RWPE1 (cell line): ENCODE measurements at places on chromosomes 2 and 18.

DNA sequence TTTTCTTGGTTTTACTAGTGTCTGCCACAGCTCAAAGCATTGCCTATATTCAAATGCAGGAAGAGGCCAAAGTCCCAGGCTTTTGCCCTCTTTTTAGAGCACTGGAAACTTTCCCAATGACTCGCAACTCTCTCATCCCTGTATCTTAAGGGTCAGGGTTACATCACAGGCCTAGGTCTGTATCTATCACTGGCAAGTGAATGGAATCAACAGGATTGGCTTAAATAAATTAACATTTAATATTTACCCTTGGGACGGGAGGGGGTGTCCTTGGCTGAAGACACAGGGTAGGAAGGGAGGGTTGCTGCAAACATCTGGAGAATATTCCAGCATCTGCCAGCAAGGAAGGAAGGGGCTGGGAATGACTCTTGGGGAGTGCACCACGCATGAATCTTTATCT lies 242.6 kb downstream of the SLC4A3 start:
- peak; percentile 17 for DNase-seq

- DNase-seq = no peak
Observed at GRCh38 chr2:26652361-26653041, 11.3 kb upstream of the CIB4 start.

DNA sequence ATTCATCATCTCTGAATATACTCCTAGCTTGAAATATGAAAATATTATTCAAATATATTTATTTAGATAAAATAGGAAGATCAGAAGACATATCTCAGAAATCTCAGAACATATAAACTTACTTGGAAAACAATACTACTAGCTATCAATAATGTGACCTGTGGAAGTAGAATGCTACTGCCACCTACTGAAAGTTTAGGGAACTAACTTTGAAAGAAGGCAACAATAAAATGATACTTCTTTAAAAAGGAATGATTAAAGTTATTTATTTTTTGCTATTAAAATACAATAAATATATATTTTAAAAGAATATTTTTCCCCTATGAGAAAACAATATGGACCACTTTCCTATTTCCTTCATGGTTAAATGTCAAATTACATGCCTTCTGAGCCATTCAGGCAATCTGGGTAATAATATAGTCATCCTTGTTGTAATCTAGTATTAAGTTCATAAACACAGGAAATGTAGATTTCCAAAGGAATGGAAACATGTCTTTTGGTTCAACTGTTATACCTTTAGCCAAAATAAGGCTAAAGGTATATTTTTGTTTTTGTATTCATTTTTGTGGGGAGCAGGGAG lies 26.0 kb downstream of the ACADL start:
- peak; percentile 35 for DNase-seq

DNA sequence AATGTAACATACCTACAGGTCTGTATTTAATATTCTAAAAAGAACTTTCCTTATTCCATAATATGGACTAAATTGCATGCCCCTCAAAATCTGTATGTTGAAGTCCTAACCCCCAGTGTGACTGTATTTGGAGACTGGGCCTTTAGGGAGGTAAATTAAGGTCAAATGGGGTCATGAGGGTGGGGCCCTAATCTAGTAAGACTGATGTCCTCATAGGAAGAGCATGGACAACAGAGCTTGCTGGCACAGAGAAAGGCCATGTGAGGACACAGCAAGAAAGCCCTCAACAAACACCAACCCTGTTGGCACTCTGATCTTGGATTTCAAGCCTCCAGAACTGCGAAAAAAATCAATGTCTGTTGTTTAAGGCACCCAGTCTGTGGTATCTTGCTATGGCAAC lies 18.6 kb downstream of the SF3B1 start:
- DNase-seq = no peak

GRCh38 chr2:222102575-222103349 lies 196.0 kb downstream of the PAX3 start:
- no peak for DNase-seq

DNA sequence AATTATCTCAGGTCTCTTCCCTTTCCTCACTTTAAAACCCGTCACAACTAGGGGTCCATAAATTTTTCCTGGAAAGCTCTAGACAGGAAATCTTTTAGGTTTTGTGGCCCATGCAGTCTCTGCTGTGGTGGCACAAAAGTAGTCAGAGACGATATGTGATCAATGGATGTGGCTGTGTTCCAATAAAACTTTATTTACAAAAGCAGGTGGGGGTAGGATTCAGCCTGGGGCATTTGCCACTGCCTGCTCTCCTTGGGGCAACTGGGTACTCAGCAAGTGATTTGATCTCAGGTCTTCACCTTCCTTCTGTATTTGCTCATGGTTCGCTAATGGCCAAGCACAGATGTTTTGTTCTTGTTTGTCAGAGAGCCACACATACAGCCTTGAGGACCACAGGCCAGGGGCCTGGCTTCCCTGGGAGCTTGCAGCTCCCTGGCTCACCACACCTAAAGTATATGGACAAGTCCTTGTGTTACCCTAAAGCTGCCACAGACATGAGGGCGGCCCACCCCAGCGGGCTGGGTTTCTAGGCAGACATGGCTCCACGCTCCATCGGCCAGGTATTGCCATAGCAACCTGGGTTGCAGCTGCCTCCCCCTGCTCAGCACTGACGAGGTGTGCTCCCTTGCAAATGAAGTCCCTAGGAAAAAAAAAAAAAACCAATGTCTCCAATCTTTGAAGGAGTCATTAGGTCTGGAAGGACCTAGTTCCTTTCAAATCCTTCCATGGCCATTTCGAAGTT lies 89.7 kb upstream of the YWHAQ start:
- no peak for DNase-seq

DNA sequence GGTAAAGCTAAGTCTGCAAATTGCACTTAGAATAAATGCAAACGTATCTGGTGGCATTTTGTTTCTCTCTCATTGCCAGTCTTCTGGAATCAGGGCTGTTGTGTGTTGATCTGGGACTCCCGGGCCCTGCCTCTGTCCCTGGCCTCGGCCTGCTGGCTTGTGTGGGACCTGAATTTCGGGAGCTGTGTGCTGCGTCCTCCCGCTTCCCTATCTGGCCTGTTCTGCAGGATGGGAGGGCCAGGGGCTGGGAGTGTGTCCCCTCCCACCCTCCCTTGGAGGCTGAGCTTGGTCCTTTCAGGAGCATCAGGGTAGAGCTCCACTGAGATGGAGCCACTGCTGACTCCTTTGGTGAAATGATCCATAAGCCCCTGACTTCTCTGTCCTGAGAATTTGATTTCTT lies 118.5 kb downstream of the ACKR3 start:
- DNase-seq = no peak

GRCh38 chr18:54961016-54961423 lies 1.8 kb upstream of the CCDC68 start:
- DNase-seq = no peak

DNA sequence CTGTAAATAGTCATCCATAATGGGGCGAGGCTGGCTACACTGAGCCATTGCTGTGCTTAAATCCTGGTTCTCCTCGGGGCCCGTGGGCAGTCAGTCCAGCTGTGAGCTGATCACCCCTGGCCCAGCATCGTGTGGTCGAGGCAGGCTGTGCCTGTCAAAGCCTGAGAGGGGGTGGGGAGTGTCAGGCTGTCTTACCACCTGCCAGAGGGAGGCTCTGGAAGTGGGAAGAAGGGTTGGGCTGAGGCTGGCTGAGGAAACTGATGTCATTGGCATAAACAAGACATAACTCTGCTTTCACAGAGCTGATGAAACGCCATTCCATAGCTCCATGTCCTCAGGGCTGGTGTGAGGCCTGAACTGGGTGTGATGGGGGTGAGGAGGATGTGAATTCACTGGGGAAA lies 49.7 kb downstream of the KLHL29 start:
- no peak for DNase-seq

DNA sequence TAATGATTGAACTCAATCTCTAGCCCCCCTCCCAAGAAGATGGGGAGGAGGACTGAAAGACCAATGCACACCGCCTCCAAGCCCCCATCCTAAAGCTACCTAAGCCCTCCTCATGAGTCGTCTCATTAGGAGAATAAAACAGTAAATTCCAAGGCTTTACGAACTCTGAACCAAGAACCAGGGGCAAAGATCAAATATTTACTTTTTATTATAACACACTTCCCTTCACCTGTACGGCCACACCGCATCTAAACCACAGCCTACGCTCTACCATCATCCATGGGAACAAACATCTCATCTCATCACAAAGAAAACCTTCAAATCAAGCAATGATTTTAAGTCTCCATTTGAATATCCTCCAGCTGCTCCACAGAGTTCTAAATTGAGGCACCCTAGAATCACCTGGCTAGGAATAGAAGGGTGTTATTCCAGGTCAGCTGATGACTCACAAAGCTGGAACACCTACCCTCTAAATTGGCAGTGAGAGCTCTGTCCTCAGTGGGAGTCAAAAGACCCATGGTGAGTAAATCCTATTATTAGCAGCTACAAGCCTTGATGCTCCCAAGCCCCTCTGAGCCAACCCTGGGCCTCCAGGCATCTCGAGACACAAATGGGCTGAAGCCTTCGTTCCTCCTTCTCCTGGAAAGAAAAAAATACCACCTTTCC lies 45.6 kb upstream of the BZW1 start:
- peak; percentile 83 for DNase-seq

DNA sequence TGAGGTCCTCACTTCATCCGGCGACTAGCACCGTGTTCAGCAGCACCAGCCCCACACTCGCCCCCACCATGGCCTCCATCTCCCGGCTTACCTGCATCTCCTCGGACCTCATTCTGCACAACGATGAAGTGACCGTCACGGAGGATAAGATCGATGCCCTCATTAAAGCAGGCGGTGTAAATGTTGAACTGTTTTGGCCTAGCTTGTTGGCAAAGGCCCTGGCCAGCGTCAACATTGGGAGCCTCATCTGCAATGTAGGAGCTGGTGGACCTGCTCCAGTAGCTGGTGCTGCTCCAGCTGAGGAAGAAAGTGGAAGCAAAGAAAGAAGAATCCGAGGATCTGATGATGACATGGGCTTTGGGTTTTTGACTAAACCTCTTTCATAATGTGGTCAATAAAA lies 70.5 kb upstream of the MYCN start:
- DNase-seq = no peak

- DNase-seq = peak; percentile 24
Observed at GRCh38 chr2:235325151-235325550, 168.7 kb upstream of the AGAP1 start.

DNA sequence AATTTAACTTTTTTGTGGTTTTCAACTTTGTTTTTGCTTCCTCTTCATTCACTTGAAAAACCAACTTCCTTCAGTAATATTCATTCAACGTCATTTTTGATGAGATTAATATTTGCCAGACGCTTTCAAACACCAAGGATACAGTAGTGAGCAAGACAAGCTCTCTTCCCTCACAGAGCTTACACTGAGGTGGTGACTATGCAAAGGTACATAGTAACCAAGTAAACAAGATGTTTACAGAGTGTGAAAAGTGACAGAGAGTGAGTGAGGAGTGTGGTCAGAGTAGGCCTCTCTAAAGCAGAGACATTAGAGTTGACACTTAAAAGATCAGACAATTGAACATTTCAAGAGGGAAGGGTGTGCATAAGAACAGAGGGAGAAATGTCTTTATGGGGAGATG lies 155.5 kb downstream of the TMEM247 start:
- no peak for DNase-seq

- DNase-seq = no peak
Observed at GRCh38 chr2:100213595-100213994, 71.2 kb upstream of the AFF3 start.

GRCh38 chr2:56647997-56648396 lies 464.2 kb downstream of the CCDC85A start:
- DNase-seq = no peak

DNA sequence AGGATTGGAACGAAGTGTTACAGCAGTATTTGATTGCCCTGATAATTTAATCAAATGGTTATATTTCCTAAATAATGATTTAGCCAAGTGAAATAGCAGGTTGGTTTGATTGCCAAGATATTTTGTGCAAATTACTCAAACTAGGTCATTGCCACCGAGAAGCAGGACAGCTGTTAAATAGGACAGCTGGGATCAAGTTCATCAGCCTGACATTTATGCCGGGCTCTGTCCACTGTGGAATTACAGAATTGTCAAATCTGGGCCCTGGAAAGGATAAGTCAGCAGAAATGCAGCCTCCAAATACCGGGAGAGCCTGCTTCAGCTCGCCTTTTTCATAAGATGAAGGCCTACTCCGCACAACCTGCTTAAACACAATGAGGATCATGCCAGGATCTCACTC lies 73.9 kb upstream of the RPL31 start:
- no peak for DNase-seq

GRCh38 chr18:21660078-21660477 lies 44.5 kb downstream of the ABHD3 start:
- no peak for DNase-seq

DNA sequence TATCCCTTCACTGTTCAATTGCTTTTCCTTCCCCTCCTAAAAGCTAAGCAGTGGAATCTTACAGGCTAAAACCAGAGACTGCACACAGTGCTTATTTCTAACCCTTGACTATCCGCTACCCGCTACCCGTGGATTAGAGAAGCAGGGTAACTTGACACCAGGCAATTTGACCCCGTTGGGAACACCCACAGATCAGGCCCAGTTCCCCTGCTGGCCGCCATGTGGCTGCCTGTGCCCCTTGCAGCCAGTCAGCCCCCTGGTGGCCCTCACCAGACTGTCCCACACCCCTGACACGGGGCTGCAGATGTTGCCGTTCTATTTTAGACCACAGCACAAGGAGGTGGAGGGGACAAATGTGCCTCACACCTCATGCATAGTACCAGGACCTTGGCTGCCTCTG lies 74.8 kb downstream of the TXNL1 start:
- no peak for DNase-seq

DNA sequence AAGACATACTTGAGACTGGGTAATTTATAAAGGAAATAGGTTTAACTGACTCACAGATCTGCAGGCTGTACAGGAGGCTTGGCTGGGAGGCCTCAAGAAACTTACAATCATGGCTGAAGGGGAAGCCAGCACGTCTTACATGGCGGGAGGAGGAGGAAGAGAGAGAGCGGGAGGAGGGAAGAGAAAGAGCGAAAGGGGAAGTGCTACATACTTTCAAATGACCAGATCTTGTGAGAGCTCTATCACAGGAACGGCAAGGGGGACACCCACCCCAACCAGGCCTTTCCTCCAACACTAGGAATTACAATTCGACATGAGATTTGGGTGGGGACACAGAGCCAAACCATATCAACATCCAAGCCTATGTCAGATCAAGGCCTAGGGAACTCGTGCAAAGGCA lies 24.2 kb downstream of the MYL12B start:
- DNase-seq = no peak

DNA sequence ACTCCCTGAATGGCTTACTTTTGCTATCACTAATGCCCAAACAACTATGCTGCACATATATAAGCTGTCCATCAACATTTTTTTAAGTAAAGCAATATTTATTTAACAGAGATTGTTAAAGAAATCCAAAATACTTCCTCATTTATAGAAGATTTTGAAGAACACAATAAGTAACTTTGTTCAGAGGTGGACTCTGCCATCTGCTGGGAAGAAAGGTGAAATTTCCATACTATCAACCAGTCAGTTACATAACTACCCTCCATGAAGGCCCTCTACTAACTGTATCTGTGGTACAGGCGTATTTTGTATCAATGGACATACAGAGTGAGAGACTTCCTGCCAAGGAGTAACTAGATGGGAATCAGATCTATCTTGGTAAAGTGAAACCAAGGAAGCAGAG lies 106.0 kb downstream of the DTNB start:
- DNase-seq = peak; percentile 30

- DNase-seq = no peak
Observed at GRCh38 chr2:73746015-73746876, 9.1 kb upstream of the TPRKB start.
